Stimulated activated CD4-positive, alpha-beta T cell treated with anti-CD3 and anti-CD28 coated beads, Interleukin-12 subunit alpha, Interleukin-12 subunit beta, amount 100 ng/mL, for 4 hours (primary cell): ENCODE measurements at places on chromosomes 3 and 15.

GRCh38 chr15:69736161-69736560 lies 283.5 kb downstream of the RPLP1 start:
- DNase-seq = no peak

GRCh38 chr3:176839466-176839865 lies 357.8 kb downstream of the TBL1XR1 start:
- DNase-seq = no peak

DNA sequence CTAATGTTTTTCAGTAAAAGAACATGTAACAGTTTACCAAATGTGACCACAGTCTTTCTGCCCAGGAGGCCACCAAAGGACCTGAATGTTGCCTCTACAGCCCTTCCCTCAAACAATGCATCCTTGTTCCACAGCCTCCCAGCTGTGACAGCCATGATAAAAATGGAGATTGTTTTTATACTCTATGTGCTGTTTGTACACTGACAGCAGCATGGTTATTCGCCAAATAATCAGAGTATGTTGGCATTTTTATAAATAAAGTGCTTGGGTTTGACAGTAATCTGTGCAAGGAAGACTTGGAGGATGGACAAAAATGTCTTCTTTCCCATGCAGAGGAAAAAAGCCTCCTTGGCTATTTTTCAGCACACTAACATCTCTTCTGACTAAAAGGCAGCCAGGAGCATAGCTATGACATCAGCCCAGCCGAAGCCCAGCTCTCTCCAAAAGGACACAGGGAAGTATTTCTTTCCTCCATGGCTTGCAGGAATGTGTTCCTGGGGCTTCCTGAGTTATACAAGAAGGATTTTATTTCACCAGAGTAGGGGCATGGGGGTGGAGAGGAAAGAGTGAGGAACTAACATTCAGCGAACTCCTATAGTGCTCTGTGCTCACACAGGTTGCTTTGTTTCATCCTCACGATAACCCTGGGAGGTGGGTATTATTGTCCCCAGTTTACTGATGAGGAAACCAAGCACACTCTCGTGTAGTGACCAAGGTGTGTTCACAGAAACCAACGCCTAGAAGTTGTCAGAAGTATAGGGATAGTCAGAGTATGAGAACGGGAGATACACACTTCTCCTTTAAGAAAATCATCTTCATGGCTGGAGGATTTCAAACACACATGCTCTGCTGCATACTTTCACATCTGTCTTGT lies 339.7 kb downstream of the MECOM start:
- DNase-seq = no peak

GRCh38 chr15:77656294-77656693 lies 23.6 kb upstream of the LINGO1 start:
- no peak for DNase-seq

- DNase-seq = no peak
Observed at GRCh38 chr15:38885001-38885400, 320.4 kb upstream of the RASGRP1 start.

GRCh38 chr3:55165278-55165677 lies 237.4 kb upstream of the LRTM1 start:
- no peak for DNase-seq

DNA sequence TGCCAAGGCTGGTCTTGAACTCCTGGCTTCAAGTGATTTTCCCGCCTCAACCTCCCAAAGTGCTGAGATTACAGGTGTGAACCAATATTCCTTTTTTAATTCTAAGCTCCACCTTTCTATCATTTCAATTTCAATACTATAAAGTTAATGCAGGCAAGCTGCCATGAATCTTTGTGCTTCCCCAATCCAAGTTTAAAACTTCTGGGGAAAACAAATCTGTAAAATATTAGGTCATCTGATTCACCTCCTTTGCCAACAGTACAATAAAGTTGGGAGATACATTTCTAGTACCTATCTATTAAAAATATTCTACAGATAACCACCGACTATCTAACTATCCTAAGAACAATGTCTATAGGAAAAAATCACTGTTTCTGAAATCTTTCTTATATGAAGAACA lies 102.1 kb downstream of the ATP8B4 start:
- DNase-seq = no peak

DNA sequence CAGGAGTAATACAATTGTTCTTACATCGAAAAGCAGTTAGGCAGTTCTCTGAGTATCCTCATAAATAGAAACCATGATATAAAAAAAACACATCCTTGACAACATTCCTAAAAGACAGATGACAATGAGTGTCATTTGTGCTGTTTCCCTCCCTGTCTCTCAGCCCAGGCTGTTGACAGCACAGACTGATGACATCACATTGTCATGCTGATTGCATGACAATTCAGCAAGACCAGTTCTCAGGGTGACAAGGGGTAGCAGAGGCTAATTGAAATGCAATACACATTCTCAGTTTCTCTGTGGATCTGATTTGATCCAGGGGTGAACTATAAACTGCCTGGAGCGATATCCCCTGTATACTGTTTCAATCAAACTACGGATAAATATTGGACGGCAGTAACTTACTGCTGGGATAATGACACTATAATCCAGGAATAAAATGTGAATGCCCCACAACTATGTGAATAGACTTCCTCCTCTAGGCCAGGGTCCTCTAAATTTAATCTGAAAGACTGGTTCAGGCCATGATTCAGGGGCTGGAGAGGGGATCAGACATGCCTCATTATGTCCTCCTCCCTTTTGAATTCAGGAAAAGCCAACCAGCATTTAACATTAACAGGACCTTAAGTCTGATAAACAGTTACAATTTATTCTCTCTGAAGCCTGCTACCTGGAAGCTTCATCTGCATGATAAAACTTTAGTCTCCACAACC lies 16.7 kb upstream of the EIF1B start:
- no peak for DNase-seq

DNA sequence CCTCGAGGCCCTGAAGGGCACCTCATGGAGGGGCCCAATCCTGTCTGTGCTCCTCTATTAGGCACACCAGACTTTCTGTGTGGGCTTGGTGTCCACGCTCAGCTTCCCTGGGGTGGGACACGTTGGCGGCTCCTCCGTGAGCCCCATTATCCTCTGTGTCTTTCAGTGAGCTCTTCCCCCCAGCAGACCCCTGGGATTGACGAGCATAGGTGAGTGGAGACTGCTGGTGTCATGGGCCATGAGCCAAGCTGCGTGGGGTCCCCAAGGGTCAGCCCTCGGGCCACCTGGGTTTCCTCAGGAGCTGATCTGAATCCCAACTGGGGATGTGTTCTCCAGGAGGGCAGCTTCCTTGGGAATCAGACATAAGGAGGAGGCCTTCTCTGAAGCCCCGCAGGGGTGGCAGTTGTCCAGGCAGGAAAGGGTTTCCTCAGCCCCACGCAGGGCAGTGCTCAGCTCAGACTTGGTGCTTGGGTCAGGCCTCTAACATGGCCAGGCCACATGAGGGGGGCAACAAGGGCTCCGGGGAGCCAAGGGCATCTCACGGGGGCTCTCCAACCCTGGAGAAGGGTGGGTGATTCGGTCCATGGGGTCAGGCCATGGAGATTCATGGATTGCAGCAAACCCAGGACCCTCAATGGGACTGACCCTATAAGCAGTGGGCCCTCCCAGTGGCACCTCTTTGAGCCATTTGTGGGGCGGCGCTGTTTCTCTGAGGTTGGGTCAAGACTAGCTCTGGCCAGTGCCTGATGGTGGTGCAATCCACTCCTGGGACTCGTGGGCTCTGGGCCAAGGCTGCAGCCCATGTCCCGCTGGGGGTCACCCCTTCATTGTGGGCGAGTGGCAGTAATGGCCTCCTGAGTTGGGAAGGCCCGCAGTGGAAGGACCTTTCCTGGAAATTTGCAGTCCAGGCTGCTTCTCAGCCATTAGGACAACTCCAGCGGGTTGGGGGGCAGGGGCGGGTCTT lies 222.5 kb downstream of the SNRPN start:
- DNase-seq = no peak

- DNase-seq = no peak
Observed at GRCh38 chr3:115871735-115872134, 248.4 kb downstream of the GAP43 start.
